ENCODE measurements at places on chromosomes 16 and 17.

- no peaks in the 10 kb centered on the region for H3K4me1 ChIP-seq
- H3K4me3 ChIP-seq = no peak overlapping the region
- H3K27me3 ChIP-seq = no peaks in the 10 kb centered on the region
- H3K27ac ChIP-seq = no peak overlapping the region
- H3K36me3 ChIP-seq = no peaks in the 10 kb centered on the region
Observed at GRCh38 chr17:38980490-38981217, 13.5 kb upstream of the FBXO47 start.

DNA sequence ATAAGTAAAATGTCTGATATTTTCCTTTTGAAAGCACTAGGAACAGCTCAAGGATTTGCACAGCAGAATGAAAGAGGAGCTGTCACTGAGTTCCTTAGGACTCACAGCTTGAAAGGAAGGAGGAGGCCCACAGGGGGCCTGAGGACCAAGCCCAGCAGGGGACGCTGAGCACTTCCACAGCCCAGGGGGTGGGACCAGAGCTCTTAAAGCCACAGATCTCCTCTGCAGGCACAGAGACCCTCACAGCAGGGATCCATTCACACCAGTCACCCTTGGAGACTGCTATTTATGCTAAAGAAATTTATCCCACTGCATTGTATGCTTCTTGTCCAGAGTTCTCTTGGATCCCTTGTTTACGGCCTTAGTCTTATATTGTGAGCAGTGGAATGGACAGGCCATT is 253.3 kb downstream of the STX8 start:
- no peaks in the 10 kb centered on the region for H3K4me1 ChIP-seq
- DNase-seq = no peak
- H3K27me3 ChIP-seq = no peaks in the 10 kb centered on the region
- no peak overlapping the region for H3K4me3 ChIP-seq

DNA sequence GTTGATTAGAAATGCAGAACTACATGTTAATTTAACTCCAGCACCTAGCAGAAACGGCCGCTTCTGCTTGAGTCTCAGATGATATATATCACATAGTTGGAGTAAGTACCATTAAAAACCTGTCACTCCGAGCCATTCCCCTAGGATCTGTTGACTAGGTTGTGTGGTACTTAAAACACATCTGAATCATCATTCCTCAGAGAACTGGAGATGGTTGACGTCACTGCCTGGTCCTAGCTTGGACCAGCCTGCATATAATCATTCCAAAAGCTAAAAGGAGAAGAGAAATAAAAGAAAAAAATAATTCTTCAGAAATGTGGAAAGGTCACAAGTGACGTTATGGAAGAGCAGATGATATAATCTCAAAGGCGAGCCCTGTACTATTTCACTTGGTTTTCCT is 31.3 kb upstream of the RASL10B start:
- no peak overlapping the region for H3K4me3 ChIP-seq
- H3K27ac ChIP-seq = no peak overlapping the region

DNA sequence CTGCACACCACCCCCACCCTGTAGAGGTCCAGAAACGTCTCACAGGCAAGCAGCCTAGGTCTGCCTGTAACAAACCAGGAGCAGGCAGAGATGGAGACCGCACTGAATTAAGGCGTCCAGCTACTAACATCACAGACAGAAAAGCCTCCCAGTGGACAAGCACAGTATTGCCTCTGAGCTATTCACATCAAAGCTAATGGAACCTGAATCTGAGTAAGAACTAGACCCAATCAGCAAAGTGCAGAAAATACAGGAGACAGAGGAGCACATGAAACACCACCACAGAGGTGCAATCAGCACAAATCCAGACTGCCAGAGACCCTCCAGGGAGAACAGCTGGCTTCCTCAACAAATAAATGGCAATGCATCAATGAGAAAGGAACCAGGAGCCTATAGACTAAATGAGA is 22.2 kb upstream of the PEMT start:
- no peaks in the 10 kb centered on the region for H3K36me3 ChIP-seq
- no peaks in the 10 kb centered on the region for H3K4me1 ChIP-seq
- no peaks in the 10 kb centered on the region for H3K27me3 ChIP-seq
- DNase-seq = no peak
- H3K4me3 ChIP-seq = no peak overlapping the region

DNA sequence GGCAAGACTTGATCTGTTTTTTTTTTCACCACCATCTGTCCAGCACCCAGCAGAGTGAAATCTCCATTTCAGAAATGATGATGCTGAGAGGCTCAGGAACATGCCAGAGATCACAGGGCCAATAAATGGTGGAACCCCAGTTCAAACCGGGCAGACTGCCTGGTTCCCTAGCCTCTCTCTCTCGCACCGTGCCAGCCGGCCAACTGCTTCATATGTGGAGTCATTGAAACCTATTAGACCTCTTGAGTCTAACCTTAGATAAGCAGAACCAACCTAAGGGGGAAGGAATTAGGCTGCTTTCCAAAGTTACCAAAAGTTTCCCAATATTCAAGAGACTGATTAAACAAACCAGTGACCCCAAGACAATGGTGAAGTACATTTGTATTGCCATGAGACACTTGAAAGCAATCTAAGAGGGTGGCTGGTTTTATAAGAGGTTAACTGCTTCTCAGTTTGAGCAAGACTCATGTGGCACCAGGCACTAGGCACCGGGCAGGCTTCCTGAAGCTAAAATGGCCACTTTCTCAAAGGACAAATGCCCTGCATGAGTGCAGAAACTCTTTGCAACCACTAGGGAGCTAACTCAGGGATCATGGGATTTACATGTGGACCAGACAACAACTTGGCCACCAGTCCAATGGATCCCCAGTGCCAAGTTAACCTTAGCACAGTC is 18.4 kb downstream of the TOX3 start:
- no peaks in the 10 kb centered on the region for H3K27me3 ChIP-seq
- H3K27ac ChIP-seq = no peak overlapping the region
- no peak overlapping the region for H3K4me3 ChIP-seq
- H3K4me1 ChIP-seq = no peaks in the 10 kb centered on the region

GRCh38 chr16:78693496-78693895 is 594.0 kb downstream of the WWOX start:
- no peaks in the 10 kb centered on the region for H3K4me1 ChIP-seq
- no peak for DNase-seq

- H3K27me3 ChIP-seq = no peaks in the 10 kb centered on the region
- H3K4me3 ChIP-seq = no peak overlapping the region
- H3K27ac ChIP-seq = no peak overlapping the region
- DNase-seq = no peak
- no peaks in the 10 kb centered on the region for H3K36me3 ChIP-seq
Observed at GRCh38 chr16:31501226-31501965, 6.8 kb downstream of the RUSF1 start.

DNA sequence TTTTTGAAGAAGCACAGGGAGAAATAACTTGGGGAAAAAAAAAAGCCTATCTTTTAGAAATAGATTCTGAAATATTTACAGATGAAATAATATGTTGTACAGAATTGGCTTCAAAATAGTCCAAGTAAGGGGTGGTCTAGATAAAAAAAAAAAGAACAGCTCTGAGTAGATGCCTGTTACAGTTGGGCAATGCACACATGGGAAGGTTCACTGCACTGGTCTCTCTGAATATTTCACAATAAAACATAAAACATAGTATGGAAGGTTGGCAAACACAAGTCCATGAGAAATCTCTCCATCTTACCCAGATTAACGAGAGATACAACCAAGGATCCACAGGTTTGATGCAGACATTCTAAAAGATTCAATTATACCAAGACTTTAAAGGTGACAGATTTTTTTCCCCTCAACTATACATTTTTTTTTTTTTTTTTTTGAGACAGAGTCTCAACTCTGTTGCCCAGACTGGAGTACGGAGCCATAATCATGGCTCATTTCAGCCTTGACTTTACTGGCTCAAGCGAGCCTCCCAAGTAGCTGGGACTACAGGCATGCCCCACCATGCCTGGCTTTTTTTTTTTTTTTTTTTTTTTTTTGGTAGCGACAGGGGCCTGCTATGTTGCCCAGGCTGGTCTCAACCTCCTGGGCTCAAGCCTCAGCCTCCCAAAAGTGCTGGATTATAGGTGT is 58.0 kb downstream of the KANSL1 start:
- no peak overlapping the region for H3K27ac ChIP-seq
- DNase-seq = no peak
- H3K27me3 ChIP-seq = no peaks in the 10 kb centered on the region
- no peak overlapping the region for H3K4me3 ChIP-seq
- H3K36me3 ChIP-seq = peaks cover 5% of the 10 kb centered on the region

DNA sequence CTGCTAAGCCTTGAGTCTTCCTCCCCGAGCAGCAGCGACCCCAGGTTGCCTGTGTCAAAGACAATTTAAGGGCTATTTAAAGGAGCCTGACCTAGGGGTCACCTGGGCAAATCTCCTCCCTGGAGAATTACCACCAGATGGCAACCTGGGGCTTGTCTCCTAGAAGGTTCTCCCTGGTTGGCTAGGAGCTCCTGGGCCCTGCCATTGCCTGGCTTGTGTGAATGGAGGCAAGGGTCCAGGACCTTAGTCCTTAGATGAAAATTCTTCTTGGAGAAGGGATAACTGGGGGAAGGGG is 51.3 kb upstream of the TAC4 start:
- peaks cover 15% of the 10 kb centered on the region for H3K27me3 ChIP-seq
- no peak overlapping the region for H3K4me3 ChIP-seq
- H3K36me3 ChIP-seq = no peaks in the 10 kb centered on the region

GRCh38 chr17:40074871-40075200 is 12.1 kb downstream of the THRA start:
- H3K27me3 ChIP-seq = no peaks in the 10 kb centered on the region
- H3K36me3 ChIP-seq = no peaks in the 10 kb centered on the region
- peaks cover 12% of the 10 kb centered on the region for H3K4me1 ChIP-seq
- DNase-seq = no peak
- H3K27ac ChIP-seq = no peak overlapping the region
- H3K4me3 ChIP-seq = no peak overlapping the region

- no peaks in the 10 kb centered on the region for H3K27me3 ChIP-seq
- DNase-seq = no peak
- no peak overlapping the region for H3K4me3 ChIP-seq
- H3K36me3 ChIP-seq = no peaks in the 10 kb centered on the region
Observed at GRCh38 chr16:83550183-83550569, 257.6 kb upstream of the HSBP1 start.

DNA sequence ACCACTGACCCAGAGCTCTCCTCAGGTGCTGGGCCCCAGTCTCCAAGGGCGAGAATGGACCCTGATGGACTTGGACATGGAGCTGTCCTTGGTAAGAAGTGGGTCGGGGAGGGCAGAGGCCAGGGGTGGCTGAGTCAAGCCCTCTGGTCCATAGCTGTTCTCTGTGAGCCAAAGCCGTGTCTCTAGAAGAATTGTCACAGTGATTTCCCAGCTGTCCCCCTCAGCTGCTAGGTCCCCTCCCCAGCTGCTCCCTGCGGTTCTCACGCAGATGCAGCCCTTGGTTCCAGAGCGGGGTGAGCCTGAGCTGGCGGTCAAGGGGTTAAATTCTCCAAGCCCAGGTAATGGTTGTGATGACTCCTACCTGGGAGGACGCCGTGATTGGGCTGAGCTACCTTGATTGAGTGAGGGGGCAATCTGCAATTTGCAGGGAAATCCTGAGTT is 1.3 kb upstream of the NOL3 start:
- no peak overlapping the region for H3K27ac ChIP-seq
- H3K27me3 ChIP-seq = peaks cover 2% of the 10 kb centered on the region
- no peak overlapping the region for H3K4me3 ChIP-seq
- H3K4me1 ChIP-seq = peaks cover 42% of the 10 kb centered on the region
- DNase-seq = no peak

- H3K27ac ChIP-seq = no peak overlapping the region
- H3K27me3 ChIP-seq = no peaks in the 10 kb centered on the region
- H3K4me3 ChIP-seq = no peak overlapping the region
- H3K4me1 ChIP-seq = no peaks in the 10 kb centered on the region
- no peak for DNase-seq
Observed at GRCh38 chr16:1065469-1066128, 6.9 kb upstream of the SSTR5 start.

DNA sequence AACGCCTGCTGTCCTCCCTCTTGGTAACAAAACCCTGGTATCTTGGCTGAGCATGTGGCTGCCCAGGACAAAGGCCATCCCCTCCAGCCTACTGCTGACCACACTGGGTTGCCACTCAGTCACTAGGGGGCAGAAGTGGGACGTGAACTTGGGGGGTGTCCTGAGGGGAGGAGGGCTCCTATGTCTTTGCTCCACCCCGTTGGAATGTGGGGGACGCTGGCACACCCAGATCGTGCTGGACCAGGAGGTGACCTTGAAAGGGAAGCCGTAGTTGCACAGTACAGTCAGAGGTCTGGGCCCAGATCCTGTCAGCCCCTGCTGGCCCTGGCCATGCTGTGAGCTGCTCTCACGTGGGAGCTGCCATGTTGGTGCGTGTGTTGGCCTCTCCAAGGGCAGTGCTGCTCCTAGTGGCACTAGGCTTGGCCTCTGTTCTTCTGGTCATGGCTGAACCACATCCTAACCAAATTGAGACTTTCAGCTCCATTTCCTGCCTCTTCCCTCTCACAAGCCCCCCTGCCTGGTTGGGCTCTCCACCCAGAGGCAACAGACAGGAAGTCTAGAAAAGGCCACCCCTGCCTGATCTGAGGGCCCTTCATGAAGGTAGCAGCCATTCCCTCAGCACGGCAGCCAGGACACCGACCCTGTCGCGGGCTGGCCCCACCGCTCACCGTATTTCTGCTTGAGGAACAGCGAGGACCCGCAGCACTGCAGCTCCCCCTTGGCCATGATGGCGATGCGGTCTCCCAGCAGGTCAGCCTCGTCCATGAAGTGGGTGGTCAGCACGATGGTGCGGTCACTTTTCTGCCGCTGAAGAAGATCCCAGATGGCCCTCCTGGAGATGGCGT is 29.0 kb upstream of the RNPS1 start:
- no peaks in the 10 kb centered on the region for H3K36me3 ChIP-seq
- no peak overlapping the region for H3K4me3 ChIP-seq
- no peak for DNase-seq
- H3K4me1 ChIP-seq = peaks cover 10% of the 10 kb centered on the region

DNA sequence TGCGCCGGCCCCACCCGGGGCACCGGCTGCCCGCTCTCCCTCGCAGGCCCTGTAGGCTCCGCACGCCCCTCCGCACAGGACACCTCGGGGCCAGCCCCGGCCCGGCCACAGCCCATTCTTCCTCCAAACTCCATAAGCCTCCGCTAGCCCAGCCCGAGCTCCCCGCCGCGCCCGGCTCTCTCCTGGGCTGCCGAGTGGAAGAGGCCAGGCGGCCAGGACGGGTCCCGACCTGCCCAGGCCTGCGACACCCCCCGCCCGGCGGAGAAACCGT is 397 bp downstream of the NCOR1 start:
- peak overlapping the region; percentile 96 for H3K27ac ChIP-seq
- no peak for DNase-seq
- H3K36me3 ChIP-seq = no peaks in the 10 kb centered on the region
- H3K4me3 ChIP-seq = peak overlapping the region; percentile 91
- H3K4me1 ChIP-seq = peaks cover 4% of the 10 kb centered on the region
- no peaks in the 10 kb centered on the region for H3K27me3 ChIP-seq

GRCh38 chr17:5913032-5913531 is 157.1 kb upstream of the WSCD1 start:
- no peak overlapping the region for H3K4me3 ChIP-seq
- no peaks in the 10 kb centered on the region for H3K36me3 ChIP-seq
- no peaks in the 10 kb centered on the region for H3K4me1 ChIP-seq
- no peak for DNase-seq
- H3K27me3 ChIP-seq = no peaks in the 10 kb centered on the region
- no peak overlapping the region for H3K27ac ChIP-seq
